DMS79 treated with DMSO at 0.1 percent for 48 hours (cell line): ENCODE measurements at places on chromosomes 13 and 19.

DNA sequence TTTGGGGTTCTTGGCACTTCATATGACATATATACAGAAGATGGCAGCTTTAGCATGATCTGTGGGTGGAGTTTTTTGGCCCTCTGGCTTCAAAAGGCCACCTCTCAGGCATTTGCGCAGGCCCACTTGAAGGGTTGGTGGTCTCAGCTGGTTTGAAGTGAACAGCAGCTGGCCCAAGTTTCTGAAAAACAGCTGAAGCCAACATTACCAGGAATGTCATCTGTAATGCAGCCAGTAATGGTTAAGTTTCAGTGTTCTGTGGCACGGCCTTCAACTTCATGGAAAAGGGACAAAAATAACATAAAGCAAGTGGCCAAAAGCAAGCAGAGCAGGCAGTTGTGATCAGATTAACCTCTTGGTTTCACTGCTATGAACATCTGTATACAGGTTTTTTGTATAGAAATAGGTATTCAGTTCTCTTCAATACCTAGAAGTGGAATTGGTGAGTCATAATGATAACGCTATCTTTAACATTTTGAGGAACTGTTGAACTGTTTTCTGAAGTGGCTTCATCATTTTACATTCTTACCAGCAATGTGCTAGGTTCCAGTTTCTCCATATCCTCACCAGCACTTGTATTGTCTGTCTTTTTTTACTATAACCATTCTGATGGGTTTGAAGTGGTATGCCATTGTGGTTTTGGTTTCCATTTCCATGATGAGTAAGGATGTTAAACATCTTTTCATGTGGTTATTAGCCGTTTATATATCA lies 245.4 kb downstream of the SHISA2 start:
- DNase-seq, result no peak

GRCh38 chr13:98405107-98405571 lies 171.8 kb downstream of the STK24 start:
- peak; percentile 96 for DNase-seq

- DNase-seq, result no peak
Measured at GRCh38 chr13:85675151-85675907, 123.9 kb downstream of the SLITRK6 start.

DNA sequence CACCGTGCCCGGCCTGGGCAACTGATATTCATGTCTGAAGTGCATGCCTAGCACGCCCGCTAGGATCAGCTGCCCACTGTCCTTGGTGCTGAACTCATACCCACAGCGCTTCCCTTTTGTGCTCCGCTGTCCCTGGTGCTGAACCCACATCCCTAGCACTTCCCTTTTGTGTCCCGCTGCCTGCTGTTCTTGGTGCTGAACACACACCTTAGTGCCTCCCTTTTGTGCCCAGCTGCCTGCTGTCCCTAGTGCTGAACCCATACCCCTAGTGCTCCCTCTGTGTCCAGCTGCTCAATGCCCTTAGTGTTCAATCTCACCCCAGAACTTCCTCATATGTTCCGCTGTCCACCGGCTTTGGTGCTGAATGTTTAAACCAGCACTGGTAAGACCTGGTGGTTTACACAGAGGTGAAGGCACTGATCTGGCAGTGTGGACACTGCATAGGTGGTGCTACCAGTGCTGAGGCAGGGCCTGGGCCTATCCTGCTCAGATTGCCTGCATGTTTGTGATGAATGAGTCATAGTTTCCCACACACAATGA lies 26.3 kb upstream of the SIGLEC11 start:
- no peak for DNase-seq

- no peak for DNase-seq
Measured at GRCh38 chr13:48829536-48829935, 146.2 kb upstream of the FNDC3A start.

DNA sequence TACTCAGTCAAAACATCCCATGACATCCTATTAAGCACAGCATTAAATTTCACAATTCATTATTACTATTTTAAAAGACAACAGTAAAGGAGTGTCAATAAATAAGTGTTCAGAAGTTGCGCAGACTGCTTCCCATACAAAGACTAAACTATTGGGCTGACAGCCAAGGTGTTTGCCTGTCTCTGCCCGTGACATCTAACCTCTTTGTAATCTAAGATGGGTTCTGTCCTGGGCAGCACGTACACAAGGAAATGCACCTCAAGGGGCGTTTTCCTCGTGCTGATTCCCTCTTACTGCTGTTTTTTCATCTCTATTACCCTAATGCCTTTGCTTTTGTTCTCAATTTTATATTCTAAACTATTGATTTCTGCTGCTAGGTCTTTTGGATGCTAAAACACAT lies 216.3 kb downstream of the NHLRC3 start:
- no peak for DNase-seq

GRCh38 chr19:7925171-7925851 lies 624 bp downstream of the CTXN1 start:
- peak; percentile 63 for DNase-seq

DNA sequence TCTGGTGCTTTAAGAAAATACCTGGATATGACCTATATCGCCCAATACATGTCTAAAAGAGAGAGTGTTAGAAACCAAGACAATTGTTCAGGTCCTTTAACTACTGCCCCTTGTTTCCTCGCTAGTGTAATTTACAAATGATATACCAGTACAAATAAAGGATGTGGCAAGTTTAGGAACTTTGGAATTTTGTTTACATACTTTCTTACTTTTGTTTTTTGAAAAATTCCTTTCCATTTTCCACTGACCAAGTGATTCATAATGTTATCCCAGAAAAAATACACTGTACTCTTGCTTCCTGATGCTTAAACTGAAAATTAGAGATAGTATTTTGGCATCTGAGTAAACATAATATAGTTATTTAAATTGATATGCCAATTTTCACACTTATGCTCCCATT lies 96.8 kb upstream of the CSNK1A1L start:
- no peak for DNase-seq

DNA sequence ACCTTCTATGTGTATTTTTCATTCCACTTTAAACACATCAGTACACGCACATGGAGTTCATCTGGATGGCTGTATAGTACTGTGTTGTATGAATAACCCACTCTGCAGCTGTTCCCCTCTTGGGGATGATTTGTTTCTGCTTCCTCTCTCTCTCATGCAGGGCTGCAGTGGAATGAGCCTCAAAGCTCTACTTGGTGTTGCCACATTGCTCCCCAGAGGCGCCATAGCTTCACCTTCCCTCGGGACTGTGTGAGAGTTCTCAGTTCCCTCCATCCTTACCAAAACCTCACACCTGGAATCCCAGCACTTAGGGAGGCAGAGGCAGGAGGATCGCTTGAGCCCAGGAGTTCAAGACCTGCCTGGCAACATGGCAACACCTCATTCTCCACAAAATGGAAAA lies 28.4 kb upstream of the GPR183 start:
- no peak for DNase-seq
